ENCODE measurements at places on chromosomes 11 and 22. TPM values are rescaled to one million over a fixed set of nuclear protein-coding genes. Genes with fewer than 3 reads are reported as not detected.

GRCh38 chr11:117497206-117497951, 169.7 kb downstream of the CEP164 start:
- DNase-seq, result no peak

DNA sequence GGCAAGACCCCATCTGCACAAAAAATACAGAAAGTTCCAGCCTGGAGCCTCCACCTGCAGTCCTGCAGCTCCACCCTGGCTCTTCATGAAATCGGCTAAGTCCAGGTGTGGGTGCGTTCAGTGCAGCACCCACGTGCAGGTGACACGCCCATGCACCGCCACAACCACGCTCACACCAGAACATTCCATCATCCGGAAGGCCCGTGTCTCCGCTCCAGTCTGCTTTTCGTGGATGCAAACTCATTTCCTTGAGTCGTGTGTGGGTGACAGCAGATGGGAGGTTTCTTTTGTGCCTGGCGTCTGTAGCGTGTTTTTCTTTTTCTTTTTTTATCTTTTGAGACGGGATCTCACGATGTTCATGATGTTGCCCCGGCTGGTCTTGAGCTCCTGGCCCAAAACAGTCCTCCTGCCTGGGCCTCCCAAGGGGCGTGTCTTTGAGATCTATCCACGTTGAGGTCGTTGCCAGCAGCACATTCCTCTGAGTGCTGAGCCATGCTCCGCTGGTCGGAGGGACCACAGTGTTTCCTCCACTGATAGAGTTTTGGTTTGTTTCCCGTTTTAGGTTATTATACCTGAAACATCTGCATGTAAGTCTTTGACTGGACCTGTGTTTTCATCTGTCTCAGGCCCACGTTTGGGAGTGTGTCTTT, 7.2 kb downstream of the PTDSS2 start:
- DNase-seq, result no peak

- no peak for DNase-seq
Measured at GRCh38 chr22:36435516-36436415, 45.7 kb downstream of the TXN2 start.

DNA sequence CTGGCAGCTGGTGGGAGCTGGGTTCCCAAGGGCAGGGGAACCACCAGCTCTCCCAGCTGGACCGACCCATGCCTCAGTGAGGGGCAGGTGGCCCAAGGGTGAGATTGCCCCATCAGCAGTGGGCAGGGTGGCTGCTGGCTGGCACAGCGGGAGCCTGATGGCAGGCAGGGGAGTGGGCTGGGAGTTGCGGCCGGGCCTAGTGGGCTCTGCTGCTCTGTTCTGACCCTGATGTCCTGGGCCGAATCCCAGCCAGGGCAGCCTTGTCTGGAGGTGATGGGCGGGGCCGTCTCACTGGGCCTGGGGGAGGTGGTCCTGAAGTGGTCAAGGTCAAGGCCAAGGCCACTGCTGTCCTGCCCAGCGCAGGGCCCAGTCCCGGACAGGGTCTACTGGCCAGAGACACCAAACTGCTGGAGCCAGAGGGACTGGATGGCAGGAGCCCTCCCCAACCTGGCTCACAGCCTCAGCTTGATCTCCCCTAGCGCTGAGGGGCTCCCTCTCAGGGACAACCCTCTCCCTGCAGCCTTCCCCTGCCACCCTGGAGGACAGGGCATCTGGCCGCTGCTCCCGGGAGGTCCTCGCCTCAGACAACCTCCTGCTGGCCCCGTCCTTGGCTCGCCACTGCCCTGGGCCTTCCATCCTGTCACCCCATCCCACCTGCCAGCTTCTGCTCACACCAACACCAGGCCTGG, 26.5 kb upstream of the PPARA start:
- no peak for DNase-seq

DNA sequence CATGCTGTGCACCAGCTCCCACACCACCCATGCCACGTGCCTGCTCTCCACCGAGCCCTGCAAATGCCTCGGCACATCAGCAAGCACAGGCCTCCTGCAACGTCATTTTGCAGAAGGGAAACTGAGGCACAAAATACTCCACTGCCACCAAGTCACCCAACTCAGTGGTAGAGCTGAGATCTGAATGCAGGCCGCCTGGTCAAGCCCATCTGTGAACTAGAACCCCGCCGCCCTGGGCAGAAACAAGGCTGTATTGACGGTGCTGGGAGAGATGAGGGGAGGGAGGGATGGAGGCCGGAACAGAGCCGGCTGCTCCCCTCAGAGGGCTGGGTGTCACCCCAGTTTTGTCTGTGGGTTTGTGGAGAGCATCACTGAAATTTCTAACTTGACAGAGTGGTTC, 81.4 kb downstream of the CDKN1C start:
- DNase-seq, result no peak

- no peak for DNase-seq
Measured at GRCh38 chr11:10058356-10058755, 235.7 kb downstream of the SBF2 start.

GRCh38 chr11:130868721-130869390, 47.4 kb downstream of the SNX19 start:
- no peak for DNase-seq

DNA sequence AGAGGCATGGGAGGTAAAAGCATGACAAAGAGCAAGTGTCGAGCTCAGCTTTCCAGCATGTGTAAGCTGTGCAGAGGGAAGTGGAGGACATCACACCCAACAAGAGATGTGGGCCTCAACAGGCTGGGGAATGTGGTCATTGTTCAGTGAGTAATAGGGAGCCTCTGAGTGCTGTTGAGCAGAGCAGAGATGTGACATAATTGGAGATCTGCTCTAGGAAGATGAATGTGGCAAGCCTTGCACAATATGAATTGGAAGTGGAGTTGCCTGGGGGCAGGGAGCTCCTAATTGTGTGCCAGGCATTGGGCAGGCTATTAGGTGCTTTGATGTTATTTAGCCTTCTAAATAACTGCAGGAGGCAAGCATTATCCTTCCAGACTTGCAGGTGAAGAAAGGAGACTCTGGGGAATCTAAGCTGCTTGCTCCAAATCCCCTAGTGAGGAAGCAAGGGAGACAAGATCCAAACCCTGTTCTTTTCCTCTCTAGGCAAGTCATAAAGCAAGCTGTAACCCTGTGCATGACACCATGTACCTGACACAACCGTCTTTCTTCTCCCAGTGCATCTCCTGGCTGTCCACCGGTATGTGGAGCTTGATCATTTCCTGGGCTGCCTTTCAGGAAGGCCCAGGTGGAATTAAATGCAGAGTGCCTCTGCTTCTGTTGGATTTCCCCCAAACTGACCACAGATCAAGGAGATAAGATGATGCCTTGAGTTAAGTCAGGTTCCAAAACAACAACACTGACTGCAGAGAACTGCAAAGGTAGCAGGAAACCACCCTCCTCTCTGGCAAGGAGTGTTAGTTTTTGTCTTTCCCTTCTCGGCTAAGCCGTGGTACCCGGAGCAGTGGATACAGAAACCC, 221.4 kb downstream of the TENM4 start:
- DNase-seq, result no peak

DNA sequence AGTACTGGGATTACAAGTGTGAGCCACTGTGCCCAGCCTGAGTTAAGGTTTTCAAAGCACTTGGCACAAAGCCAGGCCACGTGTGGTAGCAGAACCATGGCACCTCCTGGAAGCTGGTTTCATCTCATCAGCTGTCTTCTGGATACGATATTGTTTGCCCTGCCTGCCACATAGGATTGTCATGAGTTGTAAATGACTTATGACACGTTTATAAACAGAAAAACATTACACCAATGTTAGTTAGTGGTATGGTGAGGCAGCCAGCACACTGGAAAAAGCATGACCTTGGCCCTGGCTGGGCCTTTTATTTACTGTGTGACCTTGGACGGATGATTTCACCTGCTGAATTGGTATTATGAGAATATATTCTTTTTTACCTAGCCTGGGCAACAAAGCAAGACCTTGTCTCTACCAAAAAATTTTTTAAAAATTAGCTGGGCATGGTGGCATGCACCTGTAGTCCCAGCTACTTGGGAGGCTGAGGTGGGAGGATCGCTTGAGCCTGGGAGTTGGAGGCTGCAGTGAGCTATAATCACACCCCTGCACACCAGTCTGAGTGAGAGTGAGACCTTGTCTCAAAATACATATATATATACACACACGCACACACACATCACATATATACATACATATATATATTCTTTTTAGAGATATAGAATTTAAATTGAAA, 24.0 kb upstream of the MYH9 start:
- no peak for DNase-seq

- no peak for DNase-seq
Measured at GRCh38 chr11:74777877-74778276, 29.2 kb downstream of the RNF169 start.

DNA sequence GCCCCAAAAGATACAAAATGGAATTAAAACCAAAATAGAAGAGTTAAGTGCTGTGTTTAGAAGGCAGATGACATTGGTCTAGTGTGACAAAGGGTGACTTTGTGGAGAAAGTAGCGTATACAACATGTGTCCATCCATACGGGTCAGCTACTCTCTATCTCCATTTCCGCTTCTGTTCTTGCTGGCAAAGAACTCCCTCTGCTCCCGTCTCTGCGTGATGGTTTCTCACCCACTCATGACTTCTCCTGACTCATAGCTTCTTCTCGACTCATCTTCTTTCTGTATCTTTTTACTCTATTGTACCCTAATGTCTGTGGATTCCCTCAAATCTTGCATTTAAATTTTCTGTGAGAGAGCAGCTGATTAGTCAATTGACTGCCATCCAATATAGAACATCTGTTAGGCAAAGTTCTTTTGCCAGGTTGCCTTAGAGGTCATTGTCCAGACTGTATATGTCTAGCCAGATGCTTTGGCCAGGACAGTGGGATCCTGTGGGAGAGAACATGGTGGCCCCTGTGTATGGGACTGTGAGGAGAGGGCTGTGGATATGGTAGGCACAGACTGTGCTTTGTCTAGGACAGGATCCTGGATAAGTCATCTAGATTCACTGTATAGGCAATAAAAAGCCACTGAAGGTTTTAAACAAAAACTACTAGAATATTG, 28.4 kb downstream of the MMP13 start:
- DNase-seq, result no peak

DNA sequence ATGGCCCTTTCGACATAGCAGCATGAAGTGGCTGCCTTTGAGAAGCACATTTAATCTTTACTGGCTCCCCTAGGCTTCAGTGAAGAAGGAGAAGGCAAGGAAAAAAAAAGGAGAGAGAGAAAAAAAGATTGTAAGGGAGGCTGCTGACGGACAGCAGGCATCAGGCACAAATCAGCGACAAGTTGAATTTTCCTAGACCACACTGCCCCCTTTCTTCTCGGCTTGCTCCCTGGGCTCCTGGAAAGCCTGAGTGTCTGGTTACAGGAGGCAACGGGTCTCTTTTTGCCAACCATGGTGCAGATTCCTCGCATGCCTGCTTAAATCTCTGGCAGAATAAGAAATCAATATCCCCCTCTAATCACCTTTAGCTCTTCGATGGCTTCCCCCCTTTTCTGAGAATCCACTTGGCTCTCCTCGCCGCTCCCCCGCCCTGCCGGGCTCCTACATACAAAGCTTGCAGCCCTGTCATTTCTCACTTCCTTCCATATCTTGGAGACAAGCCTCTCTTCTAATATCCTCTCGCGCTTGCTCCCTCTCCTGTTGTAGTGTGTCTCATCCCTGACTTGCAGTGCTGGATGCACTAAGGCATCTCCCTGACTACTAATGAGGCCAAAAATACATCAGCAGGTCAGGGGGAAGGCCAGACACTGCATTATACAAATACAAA, 14.3 kb downstream of the BLID start:
- DNase-seq, result peak; percentile 67

GRCh38 chr11:112972399-112973145, 11.4 kb downstream of the NCAM1 start:
- peak; percentile 57 for DNase-seq

DNA sequence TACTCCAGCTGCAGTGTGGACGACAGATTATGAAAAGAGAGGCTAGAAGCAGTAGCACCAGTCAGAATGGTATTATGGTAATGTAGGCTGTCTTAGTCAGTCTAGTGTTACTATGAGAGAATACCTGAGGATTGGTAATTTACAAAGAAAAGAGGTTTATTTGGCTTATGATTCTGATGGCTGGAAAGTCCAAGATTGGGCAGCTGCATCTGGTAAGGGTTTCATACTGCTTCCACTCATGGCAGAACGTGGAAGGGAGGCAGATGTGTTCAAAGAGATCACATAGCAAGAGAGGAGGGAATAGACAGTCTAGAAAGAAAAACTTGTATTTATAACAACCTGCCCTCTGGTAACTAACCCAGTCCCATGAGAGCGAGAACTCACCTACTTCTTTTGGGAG, 77.3 kb upstream of the NAV2 start:
- DNase-seq, result no peak

Gene RIMBP3B
- total RNA-seq, result 0.65 TPM

Gene B4GALNT4
- 40.8 TPM for total RNA-seq

Gene DCDC1
- not detected for total RNA-seq

Gene OR8G1
- total RNA-seq, result not detected

Gene H19
- 0.69 TPM for total RNA-seq

Gene CHRDL2
- not detected for total RNA-seq

Gene CTSW
- total RNA-seq, result 1.8 TPM

Gene HOATZ
- total RNA-seq, result not detected
